ENCODE measurements at places on chromosomes 6 and 20.

DNA sequence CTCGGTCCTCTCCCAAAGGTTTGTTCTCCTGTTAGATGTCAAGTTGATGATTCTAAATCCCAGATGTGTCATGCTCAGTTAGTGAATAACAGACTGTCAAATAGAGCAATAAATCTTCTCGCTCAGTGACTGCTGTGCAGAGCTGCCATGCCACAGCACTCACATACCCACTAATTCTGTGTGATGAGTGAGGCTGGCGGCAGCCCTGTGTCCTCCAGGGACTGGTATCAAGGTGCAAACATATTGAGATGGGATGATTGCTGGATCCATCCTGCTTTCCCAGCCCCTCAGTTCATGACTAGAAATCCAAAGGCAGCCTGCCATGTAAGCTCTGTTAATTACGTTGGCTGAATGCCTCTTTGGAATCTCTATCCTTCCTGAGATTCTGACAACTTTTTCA lies 103.9 kb downstream of the OLIG3 start:
- DNase-seq = no peak

- no peak for DNase-seq
These were observed 134.1 kb downstream of the RFPL4B start for GRCh38 chr6:112481211-112481610.

GRCh38 chr6:75752365-75752764 lies 3.3 kb downstream of the MYO6 start:
- no peak for DNase-seq

- no peak for DNase-seq
These were observed 112.8 kb downstream of the SAMD5 start for GRCh38 chr6:147621263-147621662.

GRCh38 chr6:16432075-16433032 lies 194.0 kb downstream of the GMPR start:
- no peak for DNase-seq

DNA sequence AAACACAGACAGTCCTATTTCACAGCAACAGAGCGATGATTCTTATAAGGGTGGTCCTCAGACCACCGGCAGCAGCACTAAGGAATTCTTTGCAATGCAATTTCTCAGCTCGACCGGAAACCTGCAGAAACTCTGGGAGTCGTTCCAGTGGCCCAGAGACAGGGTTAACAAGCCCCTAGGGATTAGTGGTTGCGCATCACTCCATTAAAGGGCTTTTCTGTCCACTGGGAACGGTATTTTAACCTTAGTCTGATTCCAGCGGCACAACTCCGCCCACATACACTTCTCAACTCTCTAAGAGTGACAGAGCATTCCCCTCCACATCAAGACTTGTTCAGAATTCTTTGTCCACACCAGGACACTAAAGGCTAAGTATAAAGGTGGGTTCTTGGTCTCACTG lies 341.5 kb downstream of the TFAP2A start:
- DNase-seq = no peak

GRCh38 chr6:40532349-40533000 lies 54.7 kb downstream of the LRFN2 start:
- DNase-seq = no peak

Data from right kidney (tissue), 9 donors.